ENCODE measurements at places on chromosomes 5 and 9.
A peak's percentile ranks its signal among the peaks of the same experiment; 100 is the strongest.

DNA sequence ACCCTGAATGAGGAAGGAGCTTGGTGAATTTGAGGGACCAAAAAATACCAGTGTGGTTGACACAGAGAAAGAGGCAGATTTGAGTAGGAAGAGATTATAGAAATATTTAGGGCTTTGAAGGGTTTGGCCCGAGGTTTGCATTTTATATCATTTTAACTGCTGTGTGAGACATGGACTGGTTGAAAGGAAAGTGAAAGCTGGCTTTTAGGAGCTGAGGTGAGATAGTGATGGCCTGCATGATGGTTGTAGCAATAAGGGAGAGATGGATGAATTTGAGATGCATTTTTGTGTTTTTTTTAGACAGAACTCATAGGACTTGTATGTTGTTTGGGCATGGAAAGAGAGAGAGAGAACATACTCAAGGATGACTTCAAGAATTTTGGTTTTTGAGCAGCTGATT lies 21.7 kb downstream of the FER start:
- no peak for DNase-seq

- DNase-seq, result peak; percentile 82
Observed at GRCh38 chr5:103211576-103212561, 46.7 kb upstream of the MACIR start.

- no peak for DNase-seq
Observed at GRCh38 chr5:159961176-159962160, 45.2 kb downstream of the ADRA1B start.

GRCh38 chr9:79883073-79883645 lies 311.4 kb downstream of the TLE4 start:
- peak; percentile 28 for DNase-seq

DNA sequence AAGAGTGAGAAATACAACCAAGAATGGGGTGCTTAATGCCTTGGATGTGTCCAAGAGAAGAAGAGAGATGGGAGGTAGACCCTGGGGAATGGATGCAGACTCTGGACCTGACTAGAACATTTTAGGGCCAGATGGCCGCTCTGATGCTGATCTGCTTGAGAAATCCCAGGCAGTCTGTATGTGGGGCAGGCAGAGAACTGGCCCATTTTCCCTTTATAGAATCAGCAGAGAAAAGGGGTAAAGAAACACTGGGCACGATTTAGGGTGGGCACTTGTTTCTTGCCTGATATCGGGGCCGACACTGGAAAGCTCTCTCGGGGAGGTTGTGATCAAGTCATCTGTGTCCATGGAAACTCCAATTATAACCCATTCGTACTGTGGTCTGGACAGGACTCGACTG lies 118.5 kb upstream of the FSTL4 start:
- no peak for DNase-seq

- no peak for DNase-seq
Observed at GRCh38 chr9:86549401-86549811, 195.2 kb upstream of the TUT7 start.

DNA sequence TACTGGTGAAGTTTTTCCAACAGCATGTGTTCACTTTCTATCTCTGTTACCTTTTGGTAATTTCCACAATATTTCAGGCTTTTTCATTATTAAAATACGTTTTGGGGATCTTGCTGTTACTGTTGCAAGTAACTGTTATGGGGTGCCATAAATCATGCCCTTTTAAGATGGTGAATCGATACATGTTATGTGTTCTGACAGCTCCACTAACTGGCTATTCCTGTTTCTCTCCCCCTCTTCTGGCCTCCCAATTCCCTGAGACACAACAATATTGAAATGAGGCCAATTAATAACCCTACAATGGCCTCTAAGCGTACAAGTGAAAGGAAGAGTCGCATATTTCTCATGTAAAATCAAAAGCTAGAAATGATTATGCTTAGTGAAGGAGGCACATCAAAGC lies 13.1 kb upstream of the MSH3 start:
- no peak for DNase-seq

DNA sequence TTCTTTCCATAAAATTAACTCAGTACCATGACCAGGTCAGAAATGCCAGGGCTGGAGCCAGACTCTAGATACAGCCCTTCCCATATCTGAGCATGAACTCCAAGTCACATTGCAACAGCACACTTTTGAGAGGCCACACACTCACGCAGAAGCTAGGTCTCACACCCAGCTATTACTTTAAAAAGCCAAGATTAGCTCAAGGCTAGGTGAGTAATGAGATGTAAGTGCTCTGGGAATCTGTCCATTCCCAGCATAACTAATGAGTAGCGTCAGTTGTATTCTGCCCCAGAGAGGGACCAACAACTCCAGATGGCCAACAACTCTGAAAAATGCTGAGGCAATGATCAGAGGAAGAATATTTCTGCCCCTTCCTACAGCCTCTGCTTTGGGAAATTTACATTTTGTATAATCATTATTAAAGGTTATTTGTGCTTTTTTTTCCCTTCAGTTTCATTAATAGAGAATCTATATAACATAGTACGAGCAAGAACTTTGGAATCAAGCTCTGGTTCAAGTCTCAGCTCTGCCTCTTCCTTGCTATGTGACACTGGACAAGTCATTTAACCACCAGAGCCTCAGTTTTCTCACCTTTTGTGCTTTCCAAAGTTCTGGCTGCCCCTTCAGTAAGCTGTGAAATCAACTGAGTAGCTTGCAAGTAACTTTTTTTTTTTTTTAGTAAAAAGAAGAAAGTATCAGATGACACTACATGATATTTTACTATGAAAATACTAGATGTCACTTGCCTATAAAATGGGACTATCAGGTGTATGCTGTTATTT lies 118.3 kb downstream of the NR6A1 start:
- no peak for DNase-seq

- no peak for DNase-seq
Observed at GRCh38 chr9:25557645-25558300, 120.5 kb downstream of the TUSC1 start.

GRCh38 chr9:114138552-114138971 lies 16.8 kb upstream of the COL27A1 start:
- no peak for DNase-seq

- no peak for DNase-seq
Observed at GRCh38 chr5:2727550-2727949, 23.9 kb downstream of the IRX2 start.

- no peak for DNase-seq
Observed at GRCh38 chr9:20512636-20513035, 109.7 kb downstream of the MLLT3 start.

- no peak for DNase-seq
Observed at GRCh38 chr5:112708103-112708622, 29.5 kb upstream of the APC start.

GRCh38 chr5:72556351-72557166 lies 49.3 kb upstream of the ZNF366 start:
- no peak for DNase-seq

GRCh38 chr9:127086771-127087170 lies 35.7 kb downstream of the ANGPTL2 start:
- DNase-seq, result no peak

- no peak for DNase-seq
Observed at GRCh38 chr5:137145721-137146120, 353.4 kb downstream of the SPOCK1 start.

- peak; percentile 9 for DNase-seq
Observed at GRCh38 chr5:154214371-154215106, 24.0 kb downstream of the GALNT10 start.

DNA sequence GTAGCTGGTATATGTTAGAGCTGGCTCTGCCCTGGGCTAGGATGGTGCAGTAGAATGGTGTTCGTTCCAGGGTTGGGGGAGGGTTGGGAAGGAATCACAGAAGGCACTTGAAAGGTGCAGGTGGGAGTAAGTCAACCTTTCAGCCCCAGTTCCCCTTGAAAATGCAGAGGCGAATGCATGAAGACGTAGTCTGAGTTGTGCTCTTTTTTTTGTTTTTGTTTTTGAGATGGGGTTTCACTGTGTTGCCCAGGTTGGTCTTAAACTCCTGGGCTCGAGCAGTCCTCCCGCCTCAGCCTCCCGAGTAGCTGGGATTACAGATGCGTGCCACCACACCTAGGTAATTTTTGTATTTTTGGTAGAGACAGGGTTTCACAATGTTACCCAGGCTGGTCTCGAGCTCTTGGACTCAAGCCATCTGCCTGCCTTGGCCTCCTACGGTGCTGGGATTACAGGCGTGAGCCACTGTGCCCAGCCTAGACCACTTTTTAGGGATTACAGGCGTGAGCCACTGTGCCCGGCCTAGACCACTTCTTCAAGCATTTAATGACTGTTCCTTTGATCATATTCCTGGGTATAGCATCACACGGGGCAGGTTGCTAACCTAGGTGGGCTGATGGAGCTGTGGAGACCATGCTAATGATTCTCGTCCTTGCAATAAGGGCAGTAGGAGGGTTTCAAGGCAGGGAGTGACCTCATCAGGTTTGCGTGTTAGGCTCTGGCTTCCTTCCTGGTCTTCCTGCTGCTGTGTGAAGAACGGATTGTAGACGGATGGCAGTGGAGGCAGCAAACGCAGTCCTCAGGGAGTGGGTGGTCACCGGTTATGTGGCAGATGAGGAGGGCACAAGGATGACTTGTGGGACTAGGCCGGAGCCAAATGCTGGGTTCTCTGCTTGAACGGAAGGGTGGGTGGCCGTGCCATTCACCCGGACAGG lies 13.7 kb downstream of the EHMT1 start:
- DNase-seq, result no peak

GRCh38 chr5:15587916-15588315 lies 87.9 kb downstream of the FBXL7 start:
- DNase-seq, result no peak

Data from NB4 (cell line).